ENCODE measurements at places on chromosomes 7 and 10.

GRCh38 chr7:101402081-101402779 is 39.6 kb downstream of the COL26A1 start:
- DNase-seq, result no peak

GRCh38 chr10:59957975-59958374 is 51.6 kb upstream of the CCDC6 start:
- DNase-seq, result no peak

- no peak for DNase-seq
These were observed 65.2 kb downstream of the COL13A1 start for GRCh38 chr10:69866688-69867461.

- no peak for DNase-seq
These were observed 11.2 kb upstream of the ING3 start for GRCh38 chr7:120939345-120939744.

GRCh38 chr7:140655511-140656408 is 15.1 kb upstream of the DENND2A start:
- no peak for DNase-seq

DNA sequence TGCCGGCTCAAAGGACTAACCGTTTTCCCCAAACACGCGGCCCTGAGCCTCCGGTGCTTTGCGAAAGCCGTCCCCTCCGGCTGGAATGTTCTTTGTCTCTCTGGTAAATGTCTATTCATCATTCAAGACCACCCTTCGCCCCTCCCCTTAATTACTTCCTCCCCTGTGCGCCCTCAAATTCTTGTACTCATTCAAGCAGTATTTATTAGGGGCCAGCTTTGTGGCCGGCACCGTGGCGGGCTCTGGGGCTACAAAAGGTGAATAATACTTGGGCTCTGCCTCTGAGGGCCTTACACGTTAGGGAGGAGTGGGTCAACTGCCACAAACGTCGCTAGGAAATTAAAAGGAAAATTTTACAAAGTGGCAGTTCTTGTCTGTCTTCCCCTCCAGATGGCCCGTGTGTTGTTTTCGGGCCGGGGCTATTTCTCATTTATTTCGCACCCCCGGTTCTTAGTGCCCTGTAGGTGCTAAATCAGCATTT is 1.5 kb upstream of the MEST start:
- peak; percentile 25 for DNase-seq

DNA sequence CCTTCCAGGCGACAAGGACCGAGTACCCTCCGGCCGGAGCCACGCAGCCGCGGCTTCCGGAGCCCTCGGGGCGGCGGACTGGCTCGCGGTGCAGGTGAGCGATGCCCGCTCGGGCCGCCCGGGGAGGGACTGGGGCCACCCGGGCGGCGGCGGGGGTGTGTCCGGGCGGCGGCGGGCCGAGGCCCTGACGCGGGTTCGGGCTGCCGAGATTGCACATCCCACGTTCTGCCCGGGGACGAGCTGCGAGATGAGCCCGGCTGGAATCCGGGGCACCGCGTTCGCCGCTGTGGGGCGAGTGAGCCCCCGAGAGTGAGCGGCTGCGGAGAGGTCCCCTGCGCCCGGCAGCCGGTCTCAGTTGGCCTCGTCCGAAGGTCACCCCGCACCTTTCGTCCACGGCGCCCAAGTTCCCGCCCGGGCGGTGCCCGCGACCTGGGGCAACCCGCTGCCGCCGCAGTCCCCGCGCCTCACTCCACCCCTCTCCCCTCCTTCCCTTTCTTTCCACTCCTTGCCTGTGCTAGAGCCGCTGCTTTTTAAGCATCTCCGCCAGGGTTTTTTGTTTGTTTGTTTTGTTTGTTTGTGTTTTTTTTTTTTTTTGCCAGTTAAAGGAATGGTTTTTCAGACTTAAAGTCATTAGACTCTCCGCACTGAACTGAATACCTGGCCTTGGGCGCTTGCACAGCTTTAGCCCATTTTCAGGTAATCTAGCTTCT is 515 bp downstream of the RALA start:
- DNase-seq, result no peak

GRCh38 chr10:17737027-17737965 is 14.7 kb upstream of the TMEM236 start:
- DNase-seq, result no peak

GRCh38 chr7:77313876-77314480 is 102.2 kb downstream of the GSAP start:
- no peak for DNase-seq

DNA sequence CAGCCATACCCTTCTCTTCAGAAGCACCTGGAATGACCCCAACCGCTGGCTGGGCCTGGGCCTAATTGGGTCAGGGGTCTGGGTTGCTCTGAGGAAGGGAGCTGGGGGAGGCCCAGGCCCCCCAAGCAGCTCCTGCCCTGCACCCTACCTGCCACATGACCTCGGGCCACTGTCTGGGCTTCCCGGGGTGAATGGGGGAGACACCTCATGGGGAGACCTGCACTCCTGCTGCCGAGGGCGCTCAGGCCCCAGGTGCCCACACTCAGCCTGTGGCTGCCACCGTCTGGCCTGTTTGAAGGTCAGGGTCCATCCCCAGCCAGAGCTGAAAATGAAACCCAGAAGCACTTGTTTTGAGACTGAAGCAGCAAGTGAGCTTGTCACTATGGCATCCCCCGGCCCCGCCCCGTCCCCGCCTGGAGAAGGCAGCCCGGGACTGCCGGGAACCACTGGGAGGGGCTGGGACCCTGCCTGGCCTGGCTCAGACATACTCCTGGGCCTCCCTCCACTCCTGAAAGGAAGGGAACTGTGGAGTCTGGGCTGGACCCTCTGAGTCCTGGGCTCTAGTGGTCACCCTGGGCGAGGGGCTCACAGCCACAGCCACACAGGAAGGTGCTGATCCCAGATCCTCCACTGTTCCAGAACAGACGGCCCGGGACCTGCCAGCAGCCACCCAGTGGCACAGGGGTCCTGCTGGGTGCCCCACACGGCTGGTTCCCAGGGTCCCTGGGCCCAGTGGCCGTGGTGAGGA is 7.4 kb upstream of the MICALL2 start:
- DNase-seq, result peak; percentile 76

DNA sequence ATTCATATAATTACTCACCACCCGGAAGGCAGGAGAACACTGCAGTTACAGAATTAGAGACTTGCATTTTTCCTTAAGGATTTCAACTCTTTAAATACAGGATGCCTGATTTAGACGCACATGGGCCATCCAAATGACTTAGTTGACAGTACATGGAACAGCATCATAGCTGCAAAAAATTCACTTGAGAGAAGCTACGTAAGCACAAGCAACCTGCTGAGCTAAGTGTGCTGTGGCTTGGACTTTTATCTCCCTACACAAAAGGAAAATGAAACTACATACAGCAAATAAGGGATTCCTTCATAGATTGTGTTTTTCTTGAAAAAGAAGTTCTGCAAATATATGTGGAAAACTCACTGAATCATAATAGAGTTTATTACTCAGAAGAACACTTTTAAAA is 152.6 kb downstream of the POU6F2 start:
- no peak for DNase-seq

GRCh38 chr10:86331861-86332260 is 34.7 kb downstream of the GRID1 start:
- DNase-seq, result no peak

DNA sequence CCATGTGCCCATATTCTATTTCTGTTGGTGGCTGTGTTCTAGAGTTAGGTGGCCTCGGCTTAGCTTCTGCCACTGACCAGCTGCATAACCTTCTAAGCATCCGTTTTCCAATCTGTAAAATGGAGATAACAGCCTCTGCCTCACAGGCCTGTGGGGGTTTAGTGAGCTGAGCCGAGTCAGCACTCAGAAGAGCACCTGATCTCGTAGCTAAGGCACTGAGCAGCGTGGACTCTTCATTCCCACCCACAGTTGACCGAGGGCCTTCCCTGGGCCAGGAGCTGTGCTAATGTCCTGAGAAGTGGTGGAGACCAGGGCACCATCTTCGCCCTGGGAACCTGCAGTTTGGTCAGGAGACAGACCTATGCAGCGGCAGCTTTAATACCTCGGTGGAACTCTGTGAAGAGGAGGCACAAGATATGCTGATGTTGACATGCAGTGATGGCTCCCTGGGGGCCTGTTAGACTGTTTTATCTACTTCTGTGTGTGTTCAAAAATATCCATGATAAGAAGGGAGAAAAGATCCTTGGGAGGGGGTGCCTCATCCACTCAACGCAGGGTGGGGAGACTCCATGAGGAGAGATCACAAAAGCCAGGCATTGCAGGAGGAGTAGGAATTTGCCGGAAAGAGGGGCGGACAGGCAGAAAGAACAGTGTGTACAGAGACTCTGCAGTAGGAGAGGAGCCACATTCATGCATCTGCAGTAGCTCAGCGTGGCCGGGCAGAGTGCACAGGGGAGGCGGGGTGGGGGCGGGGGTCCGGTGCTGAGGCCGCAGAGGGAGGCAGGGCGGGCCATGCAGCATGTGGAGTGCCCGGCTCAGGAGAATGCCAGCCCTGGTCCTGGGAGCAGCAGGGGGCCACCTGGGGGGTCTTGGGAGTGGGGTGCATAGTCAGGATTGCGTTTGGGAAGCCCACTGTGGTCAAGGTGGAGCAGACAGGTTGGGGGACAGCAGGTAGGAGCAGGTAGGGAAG is 136.8 kb downstream of the C10orf105 start:
- DNase-seq, result no peak

DNA sequence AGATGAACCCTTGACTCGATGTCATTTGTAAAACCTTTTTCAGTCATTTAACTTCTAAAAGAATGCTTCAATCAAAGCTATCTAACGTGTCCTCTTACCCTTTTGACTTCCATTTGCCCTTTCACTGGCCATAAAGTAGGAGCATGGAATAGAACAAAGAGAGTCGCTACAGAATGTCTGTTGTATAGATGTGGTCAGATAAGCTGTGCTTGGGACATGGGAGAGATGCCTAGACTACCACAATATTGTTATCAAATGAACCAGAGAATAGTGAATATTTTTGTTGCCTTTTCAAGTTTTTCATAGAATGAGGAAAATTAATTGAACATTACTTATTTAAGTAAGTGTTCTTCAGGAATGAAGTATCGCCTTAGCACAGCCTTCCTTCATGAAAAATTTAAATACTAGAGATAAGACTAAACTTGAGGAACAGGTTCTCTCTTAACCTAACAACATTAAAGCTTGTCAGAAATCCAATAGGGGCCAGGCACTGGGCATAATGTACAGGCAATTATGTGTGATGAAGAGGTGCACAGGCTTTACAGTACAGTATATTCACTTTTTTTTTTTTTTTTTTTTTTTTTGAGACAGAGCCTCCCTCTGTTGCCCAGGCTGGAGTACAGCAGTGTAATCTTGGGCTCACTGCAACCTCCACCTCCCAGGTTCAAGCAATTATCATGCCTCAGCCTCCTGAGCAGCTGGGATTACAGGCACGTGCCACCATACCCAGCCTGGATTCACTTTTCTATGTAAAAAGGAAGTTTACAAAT is 7.5 kb upstream of the KMT2E start:
- DNase-seq, result no peak

DNA sequence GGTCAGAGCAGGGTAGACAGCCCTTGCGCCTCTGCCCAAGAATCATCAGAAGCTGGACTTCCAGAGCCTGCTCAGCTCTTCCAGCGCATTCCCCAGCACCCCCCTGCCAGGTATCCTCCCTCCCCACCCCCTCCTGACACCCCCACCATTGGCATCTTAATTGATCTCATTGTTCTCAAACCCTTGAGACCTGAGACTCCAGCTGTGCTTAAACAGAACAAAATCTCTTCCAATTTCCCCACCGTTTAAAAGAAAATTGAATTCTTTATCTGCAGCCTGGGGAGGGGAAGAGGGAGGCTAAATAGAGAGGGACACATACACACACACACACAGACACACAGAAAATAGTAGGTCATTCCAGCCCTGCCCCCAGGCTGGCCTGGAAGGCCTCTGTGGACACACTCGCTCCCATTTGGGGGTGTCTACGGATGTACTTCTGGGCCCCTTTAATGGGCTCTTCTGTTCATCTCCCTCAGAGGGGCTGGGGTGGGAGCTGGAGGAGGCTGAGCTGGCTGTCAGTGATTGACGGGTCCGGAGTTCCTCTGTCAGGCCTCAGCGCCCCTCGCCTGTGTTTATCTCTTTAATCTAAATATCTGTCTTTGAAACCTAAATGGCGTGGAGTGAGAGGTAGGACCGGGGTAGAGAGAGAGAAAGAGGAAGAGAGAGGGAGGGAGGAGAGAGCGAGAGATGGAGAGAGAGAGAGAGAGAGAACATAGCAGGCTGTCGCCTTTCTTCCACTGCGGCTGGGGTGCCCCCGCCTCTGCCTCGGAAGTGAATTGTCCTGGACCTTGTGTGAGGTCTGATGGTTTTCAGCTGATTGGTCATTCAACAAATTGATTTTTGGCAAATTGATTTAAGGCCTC is 61.7 kb downstream of the C10orf105 start:
- no peak for DNase-seq

DNA sequence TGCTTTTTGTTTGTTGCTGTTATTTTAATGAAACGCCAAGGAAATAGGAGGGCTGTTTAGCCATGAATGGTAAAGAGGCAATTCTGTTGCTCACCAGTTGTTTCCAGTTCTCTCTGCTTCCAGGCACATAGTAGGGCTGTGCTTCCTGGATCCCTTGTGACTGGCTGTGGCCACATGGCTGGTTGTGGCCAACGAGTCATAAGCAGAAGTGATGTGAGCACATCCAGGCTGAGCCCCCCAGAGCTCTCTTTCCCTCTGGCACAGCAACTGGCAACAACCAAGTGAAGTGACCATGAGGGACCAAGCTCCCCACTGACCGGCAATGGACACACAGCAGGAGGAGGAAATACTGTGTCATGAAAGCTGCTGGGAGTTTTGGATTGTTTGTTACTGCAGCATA is 10.3 kb downstream of the GRID1 start:
- no peak for DNase-seq

DNA sequence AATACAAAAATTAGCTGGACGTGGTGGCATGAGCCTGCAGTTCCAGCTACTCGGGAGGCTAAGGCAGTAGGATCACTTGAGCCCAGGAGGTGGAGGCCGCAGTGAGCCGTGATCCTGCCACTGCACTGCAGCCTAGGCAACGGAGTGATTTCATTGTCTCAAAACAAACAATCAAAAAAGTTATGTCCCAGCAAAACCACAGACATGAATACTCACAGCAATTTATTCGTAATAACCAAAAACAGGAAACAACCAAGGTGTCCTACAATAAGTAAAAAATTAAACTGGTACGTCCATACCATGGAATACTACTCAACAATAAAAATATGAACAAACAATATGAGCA is 11.6 kb upstream of the CYTH3 start:
- DNase-seq, result no peak

DNA sequence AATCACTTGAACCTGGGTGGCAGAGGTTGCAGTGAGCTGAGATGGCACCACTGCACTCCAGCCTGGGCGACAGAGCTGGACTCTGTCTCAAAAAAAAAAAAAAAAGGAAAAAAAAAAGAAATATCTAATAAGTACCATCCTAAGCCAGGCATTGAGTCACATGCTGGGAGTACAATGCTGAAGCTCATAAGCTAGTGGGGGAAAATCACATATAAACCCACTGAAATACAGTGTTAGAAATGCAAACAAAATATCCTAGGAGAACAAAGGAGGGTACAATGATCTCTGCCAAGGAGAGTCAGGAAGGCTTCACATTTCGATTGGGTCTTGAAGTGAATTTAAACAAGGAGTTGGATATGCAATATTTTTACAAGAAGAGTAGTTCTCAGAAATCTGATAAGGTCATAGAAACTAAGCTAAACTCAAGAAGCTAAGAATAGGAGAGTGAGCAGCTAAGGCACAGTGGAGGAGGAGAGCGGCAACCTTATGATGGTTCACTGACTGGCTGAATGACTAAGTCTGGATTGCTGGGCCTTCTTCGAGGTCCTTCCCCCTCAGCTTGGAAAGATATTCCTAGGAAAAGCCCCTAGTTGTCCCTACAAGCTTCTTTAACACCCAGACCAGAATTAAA is 115.5 kb downstream of the PHTF2 start:
- no peak for DNase-seq

- DNase-seq, result no peak
These were observed 222.4 kb downstream of the PTPRN2 start for GRCh38 chr7:158365267-158365666.
